Activated CD4-positive, alpha-beta memory T cell treated with anti-CD3 and anti-CD28 coated beads for 36 hours (primary cell): ENCODE measurements at places on chromosomes 12 and 14. TPM values are rescaled to one million over a fixed set of nuclear protein-coding genes. Genes with fewer than 3 reads are reported as not detected.

- DNase-seq = peak; percentile 76
Measured at GRCh38 chr12:94109160-94109559, 39.2 kb upstream of the PLXNC1 start.

DNA sequence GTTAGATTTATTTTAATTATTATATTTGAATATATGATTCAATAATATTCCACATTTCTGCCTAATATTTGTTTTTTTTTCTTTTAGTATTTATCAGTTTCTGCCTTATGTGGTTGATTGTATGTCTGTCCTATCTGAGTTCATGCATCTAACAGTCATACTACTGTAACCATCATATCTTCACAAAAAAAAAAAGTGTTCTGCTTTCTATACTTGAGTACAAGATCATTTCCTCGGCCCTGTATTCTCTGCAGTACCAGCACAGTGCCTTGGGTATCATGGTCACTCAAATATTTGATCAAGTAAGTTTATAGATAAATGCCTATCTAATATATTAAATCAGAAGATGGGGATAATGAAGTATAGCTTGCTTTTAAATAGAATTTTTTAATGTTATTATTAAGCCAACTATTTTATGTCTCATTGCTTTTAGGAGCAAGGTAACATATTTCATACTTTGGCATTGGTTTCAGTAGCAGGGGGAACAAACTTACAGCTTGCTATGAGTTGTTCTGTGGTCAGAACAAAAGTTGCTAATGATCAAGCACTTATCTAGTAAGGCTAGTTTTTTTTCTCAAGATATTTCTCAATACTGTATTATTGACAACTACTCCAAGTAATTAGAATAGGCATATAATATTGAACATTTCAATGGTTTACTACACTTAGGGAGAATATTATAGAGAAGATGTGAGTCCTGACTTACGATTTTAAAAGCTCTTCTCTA, 290.5 kb upstream of the FBXO33 start:
- DNase-seq = no peak

GRCh38 chr12:89971880-89972279, 263.2 kb upstream of the ATP2B1 start:
- no peak for DNase-seq

The OR4K5 gene
- not detected for total RNA-seq

DNA sequence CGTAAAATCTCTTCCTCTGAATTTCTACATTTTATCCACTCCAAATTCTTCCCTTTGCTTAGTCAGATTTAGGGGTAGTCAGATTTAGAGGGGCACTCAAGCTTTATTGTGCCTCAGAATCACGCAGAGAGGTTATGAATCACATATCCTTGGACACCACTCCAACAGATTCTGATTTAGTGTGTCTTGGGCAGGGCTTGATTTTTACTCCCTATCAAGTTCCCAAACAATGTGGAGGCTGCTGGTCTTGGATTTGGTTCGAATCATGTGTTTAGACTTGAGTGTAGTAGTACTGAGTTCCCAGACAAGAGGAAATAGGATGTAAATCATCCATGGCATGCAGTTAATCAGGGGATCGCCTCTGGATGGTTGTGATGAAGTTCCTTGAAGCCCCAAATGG, 298.1 kb upstream of the CLEC14A start:
- no peak for DNase-seq
